EH (cell line): ENCODE measurements at places on chromosomes 12 and 14.

DNA sequence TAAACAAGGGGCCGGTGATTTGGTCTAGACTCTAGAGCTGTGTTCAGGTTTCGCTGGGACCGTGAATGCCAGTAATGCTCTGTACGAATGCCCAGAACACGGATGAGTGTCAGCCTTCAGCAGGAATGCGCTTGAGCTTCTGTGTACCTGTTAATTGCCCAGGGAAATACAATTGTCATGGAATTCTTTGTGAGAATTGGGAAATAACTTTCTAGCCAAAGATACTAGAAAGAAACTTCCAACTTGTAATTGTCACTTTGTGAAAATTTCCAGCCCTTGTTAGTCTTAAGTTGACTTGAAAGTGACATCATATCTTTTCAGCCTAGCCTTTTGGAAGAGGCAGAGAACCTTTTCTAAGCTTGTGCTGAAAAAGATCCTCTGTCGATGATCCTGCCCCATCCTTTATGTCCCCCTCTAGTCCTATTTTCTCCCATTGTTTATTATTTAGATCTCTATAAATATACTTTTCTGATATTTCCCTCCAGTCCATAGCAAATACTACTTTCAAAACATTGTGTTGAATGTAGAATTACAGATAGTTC lies 2.7 kb downstream of the CHST11 start:
- DNase-seq, result no peak

- peak; percentile 47 for DNase-seq
These were observed 6.5 kb upstream of the HCFC2 start for GRCh38 chr12:104057771-104058197.

DNA sequence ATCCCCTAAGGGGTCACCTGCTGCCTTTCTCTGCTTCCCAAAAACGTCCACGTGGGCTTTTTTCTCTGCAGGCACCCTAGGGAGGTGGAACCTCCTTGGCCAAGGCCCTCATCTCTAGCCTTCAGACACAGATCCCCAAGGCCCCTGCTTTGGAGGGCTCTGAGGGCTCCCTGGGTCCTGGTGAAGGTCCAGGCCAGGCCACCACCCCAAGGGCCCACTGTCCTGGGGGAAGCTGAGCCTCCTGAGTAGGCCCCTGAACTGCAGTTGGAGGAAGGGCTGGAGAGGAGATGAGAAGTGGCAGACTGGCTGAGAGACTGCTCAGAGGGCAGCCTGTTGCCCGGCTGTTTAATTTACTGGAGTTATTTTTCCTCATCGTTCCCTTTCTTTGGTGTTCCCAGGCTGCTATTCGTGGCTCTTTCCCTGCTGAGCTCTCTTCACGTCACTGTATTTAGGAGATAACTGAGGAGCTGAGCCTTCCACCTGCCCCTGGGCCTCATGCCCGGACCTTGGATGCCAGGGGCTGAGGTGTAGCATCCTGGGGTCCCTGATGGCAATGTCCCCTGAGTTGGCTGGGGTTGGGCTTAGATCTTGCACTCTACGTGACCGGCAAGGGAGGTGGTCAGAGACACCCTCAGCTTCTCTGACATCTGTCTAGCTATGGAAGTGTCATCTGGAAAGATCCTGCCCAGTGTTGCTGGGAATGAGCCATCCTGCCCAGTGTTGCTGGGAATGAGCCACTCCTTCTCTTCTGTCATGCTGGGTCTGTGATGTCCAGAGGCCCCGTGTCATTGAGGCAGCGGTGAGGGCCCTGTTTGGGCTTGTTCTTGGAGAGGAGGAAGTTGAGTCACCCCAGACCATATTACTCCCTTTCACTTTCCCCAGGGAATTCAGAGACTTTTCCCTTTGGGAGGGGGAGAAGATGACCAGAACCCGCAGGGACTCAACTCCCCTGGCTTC lies 139.8 kb downstream of the TSPAN9 start:
- DNase-seq, result peak; percentile 91

- DNase-seq, result peak; percentile 95
These were observed 994.1 kb upstream of the TMEM132C start for GRCh38 chr12:127272864-127273263.

DNA sequence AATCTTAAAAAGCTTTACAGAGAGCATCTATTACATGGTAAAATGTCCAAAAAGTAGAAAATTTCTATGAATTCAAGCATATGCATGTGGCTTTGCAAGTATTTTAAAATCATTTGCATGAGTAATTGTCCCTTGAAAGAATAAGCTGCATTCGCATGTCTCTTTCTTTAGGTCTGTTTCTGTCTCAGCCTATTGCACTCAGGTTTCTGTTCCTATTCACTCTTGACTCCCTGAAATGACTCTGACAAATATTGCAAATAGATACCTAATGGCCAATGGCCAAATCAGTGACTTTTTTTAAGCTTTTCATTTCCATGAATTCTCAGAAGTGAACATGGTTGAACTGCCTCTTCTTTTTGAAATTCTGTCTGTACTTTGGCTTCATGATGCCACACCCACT lies 6.4 kb upstream of the TTC8 start:
- DNase-seq, result no peak

DNA sequence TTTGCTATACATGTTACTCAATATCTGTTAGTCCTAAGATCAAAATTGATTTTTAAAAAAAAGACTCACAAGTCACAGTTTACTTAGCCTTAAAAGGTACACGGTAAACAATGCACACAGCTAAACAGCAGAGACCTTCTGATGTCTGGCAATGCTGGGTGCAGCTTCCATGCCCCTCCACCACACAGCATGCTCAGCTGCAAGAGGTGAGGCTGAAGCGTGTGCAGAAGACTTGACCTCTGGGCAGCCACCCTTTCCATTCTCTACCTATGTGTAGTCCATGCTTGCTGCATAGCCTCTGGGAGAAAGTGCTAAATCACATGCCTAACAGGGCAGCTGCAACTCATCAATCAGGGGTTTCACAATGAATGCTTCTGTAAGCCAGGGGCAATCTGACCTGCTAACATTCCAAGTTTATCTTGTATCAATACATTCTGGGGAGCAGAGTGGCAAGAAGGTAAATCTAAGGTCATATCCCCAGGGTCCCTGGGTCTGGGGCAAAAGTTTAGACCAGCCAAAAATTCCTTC lies 44.5 kb upstream of the AMN1 start:
- DNase-seq, result no peak

DNA sequence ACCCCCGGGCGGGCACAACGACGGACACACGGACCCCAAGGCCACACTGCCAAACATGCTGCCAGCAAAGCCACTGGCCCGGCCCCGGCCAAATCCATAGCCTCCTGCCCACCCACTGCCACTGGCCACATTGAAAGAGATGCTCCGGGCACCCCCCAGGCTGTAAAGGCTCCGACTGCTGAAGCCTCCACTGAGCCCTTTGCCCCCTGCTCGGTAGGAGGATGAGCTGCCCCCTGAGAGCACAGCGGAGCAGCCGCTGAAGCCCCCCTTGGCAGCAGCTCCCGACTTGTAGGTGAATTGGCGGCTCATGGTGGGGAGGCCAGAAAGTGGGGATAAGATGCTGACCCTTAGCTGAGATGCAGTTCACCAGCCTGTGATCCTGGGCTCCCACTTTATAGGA lies at the start of gene KRT73:
TSS of gene KRT73 (minus strand) at position 344 of the 400 bp plus-strand sequence. CDS start at position 309, 35 bp downstream.
- no peak for DNase-seq

GRCh38 chr14:56129092-56129491 lies 10.9 kb downstream of the PELI2 start:
- no peak for DNase-seq

DNA sequence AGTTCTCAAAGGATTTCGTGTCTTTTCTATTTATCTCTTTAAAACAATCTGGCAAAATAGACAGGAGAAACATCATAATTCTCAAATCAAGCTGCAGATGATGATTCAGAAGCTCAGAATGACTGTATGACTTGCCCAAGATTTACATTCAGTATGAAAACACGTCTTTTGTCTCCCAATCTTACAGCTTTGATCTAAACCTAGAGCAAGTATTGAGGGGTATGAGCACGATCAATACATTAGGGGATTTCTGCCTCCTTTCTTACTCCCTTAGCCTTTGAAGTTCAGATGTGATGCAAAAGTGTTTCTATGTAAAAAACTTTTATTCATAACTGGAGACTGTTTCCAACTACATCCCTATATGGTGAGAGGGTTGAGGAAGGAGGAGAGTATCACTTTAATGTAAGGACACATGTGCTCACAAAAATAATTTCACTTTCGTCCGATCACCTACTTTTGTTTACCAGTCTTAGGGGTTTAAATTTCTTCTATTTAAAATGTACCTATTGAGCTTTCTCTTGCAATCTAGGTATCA lies 454.8 kb downstream of the TMTC2 start:
- no peak for DNase-seq

DNA sequence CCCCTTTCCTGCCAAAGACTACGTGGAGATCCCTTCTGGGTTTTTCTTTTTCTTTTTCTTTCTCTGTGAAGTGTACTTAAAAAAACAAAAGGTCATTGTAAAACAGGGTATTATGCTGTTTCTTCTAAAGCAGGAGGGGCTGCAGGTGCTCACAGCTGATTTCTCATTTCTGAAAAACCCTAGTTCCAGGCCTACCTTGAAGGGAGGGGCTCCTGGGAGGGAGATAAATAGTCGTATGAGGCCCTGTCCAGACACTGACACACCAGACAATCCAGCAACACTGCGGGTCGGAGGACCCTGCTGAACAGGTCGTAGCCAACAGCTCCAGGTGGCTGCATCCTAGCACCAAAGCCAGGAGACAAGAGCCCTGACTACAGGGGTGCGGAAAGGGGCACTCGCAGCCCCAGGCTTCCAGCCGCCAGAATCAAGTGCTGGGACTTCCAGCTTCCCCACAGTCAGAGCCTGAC lies 41.1 kb downstream of the PSMA6 start:
- no peak for DNase-seq

DNA sequence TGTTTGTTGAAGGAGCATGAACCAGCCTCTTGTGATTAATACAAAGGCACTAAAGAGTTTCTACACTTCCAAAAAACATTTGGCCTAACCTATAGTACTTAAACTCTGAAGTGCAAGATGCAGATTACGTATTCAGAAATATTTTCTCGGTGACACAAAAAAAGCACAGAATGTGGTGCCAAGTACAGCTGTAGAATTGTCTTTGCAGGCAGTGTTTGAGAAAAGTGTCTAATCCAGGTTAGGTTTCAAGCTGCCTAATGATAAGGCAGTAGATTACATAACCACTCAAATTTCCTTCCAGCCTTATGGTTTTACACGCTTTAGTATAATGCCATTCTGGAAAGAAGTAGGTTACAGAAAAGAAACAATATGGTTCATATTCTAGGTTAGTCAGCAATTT lies 205.2 kb downstream of the KLHL28 start:
- no peak for DNase-seq

DNA sequence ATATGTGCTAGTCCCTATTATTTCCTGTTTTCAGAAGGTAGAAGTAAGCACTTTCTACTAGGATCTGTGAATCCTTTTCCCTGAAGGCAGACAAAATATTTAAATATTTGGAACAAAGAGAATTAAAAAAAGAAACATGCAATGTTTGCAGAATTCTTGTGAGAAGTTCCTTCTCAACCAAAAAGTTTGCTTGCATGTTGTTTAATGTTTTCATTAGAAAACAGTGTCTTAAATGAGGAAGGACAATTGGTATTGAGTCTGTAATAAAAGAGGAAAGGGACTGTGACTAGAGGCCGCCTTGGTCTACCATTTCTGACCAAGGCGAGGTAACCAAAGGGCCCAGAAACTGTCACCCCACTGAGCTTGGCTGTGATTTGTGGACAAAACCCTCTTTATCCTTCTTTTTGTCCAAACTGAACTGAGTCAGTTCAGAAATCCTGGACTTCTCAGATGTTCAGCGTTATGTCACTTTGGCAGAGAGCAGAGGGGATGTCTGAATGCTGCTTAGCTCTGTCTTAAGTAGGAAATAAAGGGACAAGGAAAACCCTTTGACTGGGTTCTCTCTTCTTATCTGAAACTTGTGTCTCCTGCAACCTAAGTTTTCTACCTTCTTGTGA lies 129.8 kb upstream of the CPM start:
- DNase-seq, result no peak

GRCh38 chr12:121857322-121858246 lies 1.1 kb downstream of the HPD start:
- peak; percentile 14 for DNase-seq

- DNase-seq, result no peak
These were observed 1815.8 kb upstream of the FLRT2 start for GRCh38 chr14:83714151-83714550.

GRCh38 chr12:106141452-106141851 lies 2.7 kb upstream of the NUAK1 start:
- peak; percentile 60 for DNase-seq

GRCh38 chr14:105912641-105913180 lies 386.3 kb downstream of the TMEM121 start:
- DNase-seq, result no peak

DNA sequence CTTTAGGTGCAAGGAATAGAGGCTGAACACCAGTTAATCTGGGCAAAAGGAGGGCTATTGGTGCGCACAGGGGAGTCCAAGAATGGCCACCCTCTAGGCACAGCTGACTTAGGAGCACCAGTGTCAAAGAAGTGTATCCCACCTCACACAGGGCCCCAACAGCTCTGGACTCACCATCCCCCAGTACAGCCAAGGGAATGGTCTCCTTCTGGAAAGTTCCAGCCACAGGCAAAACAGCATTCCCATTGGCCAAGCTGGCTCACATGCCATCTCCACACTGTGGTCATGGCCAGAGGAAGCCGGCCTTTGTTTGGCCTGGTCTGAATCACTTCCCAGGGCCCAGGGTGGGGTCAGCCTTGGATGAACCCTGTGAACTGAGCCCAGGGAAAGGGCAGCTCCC lies 120.1 kb downstream of the DICER1 start:
- DNase-seq, result no peak

DNA sequence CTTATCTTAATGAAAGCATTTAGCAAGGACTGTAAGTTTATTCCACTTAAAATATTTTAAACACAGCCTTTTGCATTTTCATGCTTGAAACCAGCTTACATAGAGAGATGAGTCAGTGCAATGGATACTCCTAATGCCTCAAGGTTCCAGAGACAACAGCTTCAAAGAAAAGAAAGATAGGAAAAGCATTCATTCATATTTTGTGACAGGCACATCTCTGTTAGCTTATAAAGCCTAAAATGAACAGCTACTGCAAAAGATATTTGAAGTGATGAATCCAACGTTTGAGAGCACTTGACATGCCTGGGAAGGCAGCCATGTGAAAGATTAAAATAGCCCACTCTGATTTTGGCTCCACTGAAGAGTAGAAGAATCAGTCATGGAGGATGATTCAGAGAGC lies 814.5 kb downstream of the RPS29 start:
- DNase-seq, result no peak

GRCh38 chr14:51789596-51789995 lies 70.8 kb upstream of the GNG2 start:
- DNase-seq, result no peak

- DNase-seq, result no peak
These were observed 1.7 kb downstream of the SUPT16H start for GRCh38 chr14:21382095-21382494.
